ENCODE measurements at places on chromosomes 12 and 14.

- no peak for DNase-seq
These were observed 283.3 kb downstream of the RPL10L start for GRCh38 chr14:46368275-46368674.

- DNase-seq, result no peak
These were observed 408.5 kb upstream of the RGS6 start for GRCh38 chr14:71523630-71524319.

- no peak for DNase-seq
These were observed 37.3 kb upstream of the PLEKHG7 start for GRCh38 chr12:92665496-92665895.

GRCh38 chr12:52144512-52145227, 47.1 kb downstream of the KRT80 start:
- no peak for DNase-seq

DNA sequence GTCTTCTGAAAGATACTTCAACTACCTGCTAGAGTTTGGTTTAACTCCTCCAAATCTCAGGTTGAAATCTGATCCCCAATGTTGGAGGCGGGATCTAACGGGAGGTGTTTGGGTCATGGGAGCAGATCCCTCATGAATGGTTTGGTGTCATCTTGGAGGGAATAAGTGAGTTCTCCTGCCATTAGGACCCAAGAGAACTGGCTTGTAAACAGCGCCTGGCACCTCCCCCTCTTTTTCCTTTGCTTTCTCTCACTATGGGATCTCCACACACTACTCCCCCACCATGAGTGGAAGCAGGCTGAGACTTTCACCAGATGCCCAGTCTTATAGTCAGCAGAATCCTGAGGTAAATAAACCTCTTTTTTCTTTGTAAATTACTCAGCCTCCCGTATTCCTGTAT, 2.5 kb downstream of the CNIH1 start:
- DNase-seq, result no peak
